ENCODE measurements at places on chromosomes 4 and X. TPM values are rescaled to one million over a fixed set of nuclear protein-coding genes. Genes with fewer than 3 reads are reported as not detected.

Gene CCSER1
- 1.1 TPM for total RNA-seq

DNA sequence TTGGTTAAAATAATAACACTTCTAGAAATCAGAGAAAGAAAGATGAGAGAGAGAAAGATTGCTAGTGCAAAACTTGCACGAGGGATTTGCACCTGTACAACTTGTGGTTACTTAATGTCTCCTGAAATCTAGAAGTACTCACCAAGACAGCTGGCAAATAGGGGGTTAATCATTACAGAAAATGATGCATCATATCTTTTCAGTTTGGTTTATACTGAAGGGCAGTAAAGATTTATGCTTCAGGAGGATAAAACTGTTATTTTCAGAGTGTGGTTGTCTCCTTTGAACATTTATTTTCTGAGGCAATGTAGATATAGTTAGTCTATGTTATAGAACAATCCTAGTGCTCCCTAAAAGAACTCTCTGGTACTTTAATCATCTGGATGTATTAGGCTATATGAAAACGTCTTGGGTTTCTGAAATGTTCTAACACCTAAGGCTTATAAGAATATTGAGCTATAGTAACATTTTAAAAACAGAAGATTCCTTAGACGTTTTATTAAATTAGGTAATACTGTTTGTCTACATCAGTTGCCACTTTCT is 13.3 kb downstream of the ATOH1 start:
- DNase-seq = no peak

Gene ADH5
- 252 TPM for total RNA-seq

DNA sequence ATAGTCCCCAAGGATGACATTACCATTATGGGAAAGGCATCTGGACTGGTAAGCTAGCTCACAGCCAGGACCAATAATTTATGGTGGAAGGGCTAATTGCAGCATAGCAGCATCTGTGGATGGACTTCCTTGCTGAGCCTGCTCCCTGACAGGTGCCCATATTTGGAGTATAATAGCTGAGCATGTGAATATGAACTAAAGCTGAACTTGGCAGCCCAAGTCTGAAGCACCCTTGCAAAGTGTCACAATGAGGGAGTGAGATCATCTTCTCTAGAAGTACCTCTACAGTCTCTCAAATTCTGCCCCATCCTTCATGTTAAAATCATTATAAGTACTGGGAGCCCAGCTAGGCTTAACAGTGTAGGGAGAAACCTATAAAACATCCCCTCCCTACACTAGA is 128.2 kb upstream of the INPP4B start:
- DNase-seq = no peak

Gene BMPR1B
- 0.77 TPM for total RNA-seq

Gene SPARCL1
- total RNA-seq = 0.82 TPM

DNA sequence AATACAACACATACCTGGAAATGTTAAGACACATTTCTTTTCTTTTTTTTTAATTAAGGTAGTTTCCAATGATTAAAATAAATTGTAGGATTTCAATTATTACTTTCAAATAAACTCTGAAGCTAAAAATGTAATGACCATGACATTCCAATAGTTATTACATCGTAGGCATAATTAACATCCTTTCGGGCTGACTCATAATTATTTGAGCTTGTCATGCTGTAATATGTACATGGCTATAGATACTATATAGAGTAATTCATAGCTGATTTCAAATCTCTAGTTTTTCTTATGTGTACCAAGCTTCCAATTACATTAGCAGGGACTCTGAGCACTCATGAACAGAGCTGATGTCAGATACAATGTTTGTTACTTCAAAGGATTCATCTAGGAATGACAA is 125.7 kb upstream of the GABRG1 start:
- no peak for DNase-seq

- no peak for DNase-seq
Observed at GRCh38 chrX:120426599-120426998, 42.5 kb downstream of the LAMP2 start.

GRCh38 chr4:150037251-150037856 is 40.9 kb upstream of the DCLK2 start:
- DNase-seq = no peak

DNA sequence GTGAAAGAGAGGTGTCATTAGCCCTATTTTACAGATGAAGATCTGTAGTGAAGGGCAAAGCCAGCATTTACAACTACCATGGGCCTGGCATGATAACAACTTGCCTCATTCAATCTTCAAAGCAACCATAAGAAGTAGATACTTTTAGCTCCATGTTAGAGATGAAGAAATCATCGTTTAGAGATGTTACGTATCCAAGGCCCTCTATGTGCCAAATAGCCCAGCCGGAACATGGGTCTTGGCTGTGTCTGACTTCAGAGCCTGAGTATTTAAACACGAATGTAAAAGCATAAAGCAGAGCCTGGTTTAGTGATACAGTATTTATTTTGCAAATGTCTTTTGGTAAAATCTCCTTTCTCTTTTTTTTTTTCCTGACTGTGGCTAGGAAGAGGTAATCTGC is 197.1 kb downstream of the RASL11B start:
- DNase-seq = no peak

- no peak for DNase-seq
Observed at GRCh38 chrX:117839544-117839943, 277.1 kb downstream of the KLHL13 start.

Gene SLITRK4
- total RNA-seq = not detected

Gene PSAPL1
- not detected for total RNA-seq

Gene CT45A8
- total RNA-seq = not detected

Gene CYTL1
- total RNA-seq = 7.1 TPM

DNA sequence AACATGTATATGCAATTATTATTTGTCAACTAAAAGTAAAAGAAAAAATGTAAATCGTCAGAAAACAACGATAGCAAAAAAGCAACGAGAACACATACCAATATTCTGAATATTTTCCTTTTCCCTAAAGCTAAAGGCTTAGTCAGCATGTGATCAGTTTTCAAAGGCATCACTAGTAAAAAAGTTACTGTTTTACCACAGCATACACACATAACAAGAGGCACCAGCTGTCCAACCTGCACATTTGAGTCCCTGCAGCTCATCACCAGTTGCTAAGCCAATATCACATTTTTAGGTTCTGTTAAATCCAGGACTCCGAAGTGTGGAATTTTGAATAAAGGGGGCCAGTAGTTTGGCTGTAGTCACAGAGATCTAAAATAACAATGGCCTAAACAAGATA is 203.8 kb downstream of the ADGRA3 start:
- no peak for DNase-seq

DNA sequence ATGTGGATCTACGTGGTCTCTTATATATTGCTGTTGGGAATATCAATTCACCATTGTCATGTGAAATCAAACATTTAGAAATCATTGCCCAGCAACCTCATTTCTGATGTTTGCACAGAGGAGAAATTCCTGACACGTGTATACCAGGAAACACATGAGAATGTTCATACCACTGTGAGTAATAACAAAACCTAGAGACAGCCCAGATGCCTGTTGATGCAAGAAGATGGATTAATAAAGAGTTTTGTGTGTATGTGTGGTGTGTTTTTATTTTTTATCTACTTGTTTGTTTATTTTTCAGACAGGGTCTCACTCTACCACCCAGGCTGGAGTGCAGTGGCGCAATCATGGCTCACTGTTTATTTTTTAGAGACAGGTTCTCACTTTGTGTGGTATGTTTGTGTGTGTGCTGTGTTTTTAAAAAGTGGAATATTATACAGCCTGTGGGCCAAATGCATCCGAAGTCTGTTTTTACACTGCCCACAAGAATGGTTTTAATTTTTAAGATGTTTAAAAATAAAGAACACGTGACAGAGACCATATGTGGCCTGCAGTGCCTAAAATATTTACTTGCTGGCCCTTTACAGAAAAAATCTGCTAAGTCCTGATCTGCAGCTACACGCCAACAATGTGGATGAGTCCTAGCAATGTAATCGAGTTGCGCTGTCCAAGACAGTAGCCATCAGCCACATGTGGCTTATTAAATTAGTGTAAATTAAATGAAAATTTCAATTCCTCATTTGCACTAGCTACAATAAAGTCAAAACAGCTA is 39.2 kb downstream of the TXLNG start:
- no peak for DNase-seq

Gene NEIL3
- total RNA-seq = 12.0 TPM

DNA sequence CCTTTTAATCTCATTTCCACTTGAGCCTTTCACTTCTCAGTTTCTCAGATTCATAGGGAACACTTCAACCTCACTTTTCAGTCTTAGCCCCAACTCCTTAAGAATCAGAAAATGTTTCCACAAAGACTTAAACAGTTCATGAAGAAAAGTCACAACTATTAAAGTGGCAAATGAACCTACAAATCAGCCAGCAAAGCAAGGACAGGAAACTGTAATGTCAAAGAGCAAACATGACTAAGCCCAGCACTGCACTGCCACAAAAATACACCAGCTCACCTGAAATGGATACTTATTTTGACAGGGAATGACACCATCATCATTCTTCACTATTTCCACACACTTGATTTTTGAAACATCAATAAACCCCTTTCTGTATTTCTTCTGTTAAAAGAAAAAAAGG is 41.8 kb upstream of the TXK start:
- no peak for DNase-seq

GRCh38 chr4:14856934-14857235 is 145.4 kb upstream of the CPEB2 start:
- DNase-seq = no peak

Gene GATA1
- 0.26 TPM for total RNA-seq

GRCh38 chr4:19739101-19739651 is 512.5 kb upstream of the SLIT2 start:
- DNase-seq = no peak

DNA sequence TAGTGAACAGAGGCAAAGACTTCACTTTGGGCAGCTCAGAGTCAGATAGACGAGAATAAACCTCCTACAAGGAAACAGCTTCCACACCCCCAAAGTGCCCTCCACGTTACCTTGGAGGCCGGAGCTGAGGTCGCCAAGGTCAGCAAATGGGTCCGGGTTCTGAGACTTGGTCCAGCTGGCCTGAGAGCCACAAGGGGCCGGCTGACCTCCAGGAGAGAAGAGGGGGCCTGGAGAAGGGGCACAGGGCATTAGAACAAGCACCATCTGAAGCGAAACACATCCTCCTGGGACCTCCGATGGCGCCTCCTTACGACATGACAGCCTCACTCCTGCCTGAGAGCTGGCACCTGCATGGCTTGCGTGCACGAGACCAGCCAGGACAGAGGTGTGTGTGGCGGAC is 33.6 kb upstream of the CPLX1 start:
- no peak for DNase-seq

Gene ZCCHC18
- 2.6 TPM for total RNA-seq
